HEK293T (cell line): ENCODE measurements at places on chromosomes 2 and 18.

DNA sequence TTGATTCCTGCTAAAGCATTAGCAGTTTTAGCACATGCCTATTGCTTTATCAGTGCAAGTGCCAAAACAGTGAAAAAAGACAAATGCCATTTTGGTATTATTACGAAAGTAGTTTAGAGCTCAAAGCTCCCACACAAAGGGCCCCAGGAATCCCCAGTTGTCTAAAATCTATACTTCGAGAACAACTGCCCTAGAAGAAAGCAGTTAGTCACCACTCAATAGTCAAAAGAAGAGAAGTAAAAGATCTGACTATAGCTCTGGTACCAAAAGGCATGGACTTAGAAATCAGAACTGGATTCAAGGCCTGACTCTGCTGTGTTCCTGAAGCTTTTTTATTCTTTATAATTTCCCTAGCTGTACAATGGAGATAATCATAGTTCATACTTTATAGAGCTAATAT, 21.8 kb downstream of the SCN3A start:
- no peak for DNase-seq

DNA sequence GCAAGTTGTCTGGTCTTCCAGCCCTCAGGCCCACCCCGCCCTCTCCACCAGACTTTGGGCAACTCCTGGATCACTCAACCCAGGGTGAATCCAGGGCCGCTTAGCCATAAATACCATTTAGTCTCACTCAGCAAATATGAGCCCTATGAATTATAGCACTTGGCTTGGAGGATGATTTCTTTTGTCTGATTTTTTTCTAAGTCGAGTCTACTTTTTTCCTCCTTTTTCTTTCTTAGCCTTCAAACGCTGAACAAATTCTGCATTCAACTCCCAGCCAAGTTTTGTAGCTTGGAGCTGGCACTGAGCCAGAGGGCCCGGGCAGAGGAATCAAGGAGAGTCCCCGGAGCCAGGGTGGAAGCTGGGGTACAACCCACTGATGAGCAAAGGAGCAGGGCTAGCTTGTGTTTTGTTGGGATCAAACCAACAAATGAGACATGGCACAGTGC, 48.7 kb downstream of the SERTAD2 start:
- no peak for DNase-seq

- no peak for DNase-seq
These were observed 85.3 kb downstream of the NRP2 start for GRCh38 chr2:205767617-205768016.

GRCh38 chr2:41647468-41648050, 400.3 kb upstream of the PKDCC start:
- DNase-seq = no peak

DNA sequence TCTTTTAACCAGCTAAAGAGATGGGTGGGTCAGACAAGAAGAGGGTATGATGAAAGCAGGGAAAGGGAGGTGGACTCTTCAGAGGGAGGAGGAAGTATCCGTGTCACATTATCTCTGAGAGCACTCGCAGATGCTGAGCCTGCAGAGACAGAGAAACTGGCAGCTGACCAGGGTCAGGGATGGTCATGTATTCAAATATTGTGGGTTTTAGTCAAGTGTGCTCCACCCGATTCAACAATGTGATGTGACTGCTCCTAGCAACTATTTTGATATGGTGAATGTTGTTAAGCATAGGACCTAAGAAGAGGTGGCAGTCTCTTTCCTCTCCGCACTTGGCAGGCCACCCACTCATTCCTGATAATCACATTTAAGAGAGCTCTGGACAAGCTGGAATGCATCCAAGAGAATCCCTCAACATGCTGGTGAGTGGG, 1.3 kb upstream of the CLIP4 start:
- DNase-seq = no peak

GRCh38 chr2:239962890-239963591, 62.1 kb downstream of the NDUFA10 start:
- DNase-seq = no peak

DNA sequence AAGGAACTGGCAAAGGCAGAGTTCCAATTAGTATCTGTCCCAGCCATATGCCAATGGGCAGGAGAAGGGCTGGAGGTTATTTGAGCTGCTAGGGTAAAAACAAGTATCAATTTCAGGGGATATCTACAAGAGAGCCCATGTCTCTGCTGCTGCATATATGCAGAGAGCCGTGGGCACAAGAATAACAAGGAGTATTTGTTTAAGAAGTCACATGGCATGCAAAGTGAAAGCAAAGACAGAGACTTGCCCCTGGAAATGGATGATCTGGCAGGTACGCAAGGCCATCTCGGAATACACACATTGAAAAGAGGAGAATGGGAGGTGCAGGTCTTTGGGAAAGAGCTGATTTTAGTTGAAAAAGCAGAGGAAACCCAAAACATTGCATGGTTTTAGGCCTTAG, 170.6 kb downstream of the EVA1A start:
- no peak for DNase-seq

GRCh38 chr2:82650038-82650437, 1809.0 kb downstream of the SUCLG1 start:
- DNase-seq = no peak

GRCh38 chr18:2009942-2010697, 561.2 kb downstream of the METTL4 start:
- DNase-seq = no peak

DNA sequence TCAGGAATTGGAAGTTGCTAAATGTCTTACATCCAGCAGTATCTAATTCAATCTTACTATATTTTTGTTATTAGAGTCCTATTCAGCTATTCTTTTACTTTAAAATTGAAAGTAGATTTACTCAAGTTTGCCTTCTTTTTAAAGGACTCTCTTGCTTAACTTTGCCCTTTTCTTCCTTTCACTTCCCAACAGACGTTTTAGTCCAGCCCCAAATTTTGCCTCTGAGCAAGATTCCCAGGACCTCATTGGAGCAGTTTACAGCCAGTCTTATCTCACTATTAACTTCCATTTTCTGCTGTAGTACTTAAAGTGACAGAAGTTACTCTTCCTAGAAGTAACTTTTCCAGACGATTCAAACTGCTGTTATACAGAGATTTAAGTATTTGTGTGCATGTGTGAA, 1.7 kb upstream of the PRKD3 start:
- peak; percentile 56 for DNase-seq

GRCh38 chr2:57981083-57981768, 65.4 kb upstream of the VRK2 start:
- DNase-seq = no peak

DNA sequence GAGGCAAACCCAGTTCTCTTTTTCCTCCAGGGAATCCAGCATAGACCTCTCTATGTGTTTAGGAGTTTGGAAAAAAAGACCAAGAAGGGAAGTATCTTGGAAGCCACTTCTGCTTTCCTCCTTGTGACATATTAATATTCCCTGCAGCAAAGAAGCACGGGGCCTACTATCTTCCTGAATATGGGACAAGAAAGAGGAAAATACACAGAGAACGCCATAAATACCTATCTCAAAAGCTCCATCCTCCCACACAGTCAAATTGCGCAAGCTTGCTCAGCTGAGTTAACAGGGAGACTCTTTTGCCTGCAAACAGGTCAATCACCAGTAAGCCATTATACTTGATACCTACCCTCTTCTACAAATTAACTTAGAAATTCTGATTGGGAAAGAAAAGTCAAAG, 16.7 kb upstream of the RAPH1 start:
- no peak for DNase-seq

DNA sequence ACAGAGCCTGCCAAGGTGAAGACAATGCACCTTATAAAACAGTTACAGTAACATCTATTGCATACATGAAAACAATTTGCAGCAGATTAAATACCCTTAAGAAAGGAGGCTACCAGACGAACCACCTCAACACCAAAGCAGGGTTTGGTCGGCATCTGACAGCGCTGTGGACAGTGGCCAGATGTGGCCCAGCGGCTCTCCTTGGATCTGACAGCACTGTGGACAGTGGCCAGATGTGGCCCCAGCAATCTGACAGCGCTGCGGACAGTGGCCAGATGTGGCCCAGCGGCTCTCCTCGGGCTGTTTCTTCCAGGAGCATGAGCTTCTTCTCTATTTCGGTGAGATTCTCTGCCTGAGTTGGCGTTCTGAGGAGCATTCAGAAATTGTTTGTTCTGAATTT, 211.6 kb downstream of the ANKRD30B start:
- DNase-seq = no peak

- DNase-seq = no peak
These were observed 33.9 kb downstream of the CFAP53 start for GRCh38 chr18:50232419-50232818.

- no peak for DNase-seq
These were observed 926 bp downstream of the SERPINB8 start for GRCh38 chr18:63970809-63971205.

DNA sequence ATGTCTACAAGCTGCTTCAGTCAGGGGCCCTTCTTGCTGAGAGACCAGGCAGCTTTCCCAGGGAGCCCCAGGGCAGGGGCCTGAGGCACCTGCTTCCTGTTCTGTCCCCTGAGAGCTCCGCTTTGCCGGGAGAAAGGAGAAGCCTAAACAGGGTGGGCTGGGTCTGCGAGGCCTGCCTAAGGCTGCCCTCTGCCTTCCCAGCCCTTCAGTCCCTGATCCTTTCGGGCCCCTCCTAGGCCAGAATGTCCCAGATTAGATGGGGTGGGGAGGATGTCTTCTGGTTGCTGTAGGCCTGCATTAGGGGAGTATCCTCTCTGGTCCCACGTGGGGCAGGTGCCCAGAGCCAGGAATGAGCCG, 72.4 kb downstream of the TGOLN2 start:
- DNase-seq = no peak

DNA sequence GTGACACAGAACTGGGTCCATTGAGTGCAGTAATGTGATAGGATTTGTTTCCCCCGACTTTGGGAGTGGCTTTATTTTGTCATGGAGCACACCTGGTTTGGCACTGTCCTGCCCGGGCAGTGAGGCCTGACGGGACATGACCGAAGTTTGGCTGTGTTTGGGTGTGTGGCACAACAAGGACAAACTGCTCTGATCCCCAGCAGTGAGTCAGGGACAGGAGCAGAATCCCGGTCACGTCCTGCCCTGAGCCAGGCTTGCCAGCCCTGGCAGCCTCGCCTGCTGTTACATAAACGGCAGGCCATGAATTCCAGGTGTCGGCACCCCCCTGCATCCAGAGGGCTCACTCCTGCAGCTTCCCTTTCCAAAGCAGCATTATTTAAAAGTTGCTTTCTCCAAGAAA, 45.7 kb downstream of the IMPA2 start:
- DNase-seq = no peak

DNA sequence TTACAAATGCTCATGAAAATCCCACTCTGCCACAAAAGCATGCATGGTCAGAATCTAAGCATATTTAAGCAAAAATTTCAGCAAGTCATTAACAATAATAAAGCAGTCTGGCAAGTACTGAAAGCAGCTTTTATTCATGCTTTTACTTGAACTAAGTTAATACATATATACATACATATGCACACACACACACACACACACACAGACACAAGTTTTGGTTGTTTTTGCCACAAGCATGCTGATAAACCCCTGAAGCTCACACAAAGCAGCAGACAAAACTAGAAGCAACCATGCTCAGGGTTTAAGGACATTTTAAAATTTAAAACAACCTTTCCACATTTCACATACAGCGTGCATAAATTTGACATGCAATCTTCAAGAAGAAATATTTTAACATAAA, 819.1 kb upstream of the FSHR start:
- DNase-seq = no peak

GRCh38 chr2:54614819-54615218, 108.6 kb upstream of the EML6 start:
- no peak for DNase-seq

- no peak for DNase-seq
These were observed 56.8 kb downstream of the SOX11 start for GRCh38 chr2:5748946-5749345.

DNA sequence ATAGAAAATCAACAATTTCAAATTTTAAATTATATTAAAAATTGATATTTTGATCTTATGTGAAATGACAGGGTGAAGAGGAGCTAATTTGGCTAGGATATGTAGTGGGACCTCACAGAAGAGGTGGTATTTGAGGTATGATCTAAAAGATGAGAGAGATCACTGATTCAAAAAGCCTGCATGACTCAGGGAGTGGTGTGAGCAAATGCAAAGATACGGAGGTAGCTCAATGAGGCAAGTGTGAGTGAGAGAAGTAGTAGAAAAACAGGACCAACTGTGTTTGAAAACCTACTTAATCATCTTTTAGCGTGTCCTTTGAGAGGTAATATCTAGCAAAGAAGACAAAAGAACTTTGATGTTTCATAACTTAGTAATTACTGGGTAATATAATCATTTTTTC, 557.5 kb downstream of the DSC3 start:
- DNase-seq = no peak

DNA sequence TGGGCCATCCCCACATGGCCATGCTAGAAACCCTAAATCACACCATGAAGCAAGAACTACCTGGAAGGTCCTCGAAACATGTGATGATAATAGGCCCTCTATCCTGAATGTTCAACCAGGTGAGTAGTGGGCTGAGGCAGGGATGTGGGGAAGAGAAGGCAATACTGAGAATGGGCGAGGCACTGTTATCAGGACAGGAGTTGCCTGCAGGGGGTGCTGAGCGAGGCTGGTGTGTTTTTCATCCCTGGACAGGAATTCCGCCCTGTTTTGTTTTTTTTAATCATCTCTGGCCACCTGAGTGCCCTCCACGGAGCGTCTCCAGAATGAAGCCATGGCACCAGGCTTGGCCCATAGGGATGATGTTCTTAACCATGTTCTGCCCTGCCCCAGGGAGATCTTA, 103.0 kb upstream of the SOX11 start:
- DNase-seq = no peak

DNA sequence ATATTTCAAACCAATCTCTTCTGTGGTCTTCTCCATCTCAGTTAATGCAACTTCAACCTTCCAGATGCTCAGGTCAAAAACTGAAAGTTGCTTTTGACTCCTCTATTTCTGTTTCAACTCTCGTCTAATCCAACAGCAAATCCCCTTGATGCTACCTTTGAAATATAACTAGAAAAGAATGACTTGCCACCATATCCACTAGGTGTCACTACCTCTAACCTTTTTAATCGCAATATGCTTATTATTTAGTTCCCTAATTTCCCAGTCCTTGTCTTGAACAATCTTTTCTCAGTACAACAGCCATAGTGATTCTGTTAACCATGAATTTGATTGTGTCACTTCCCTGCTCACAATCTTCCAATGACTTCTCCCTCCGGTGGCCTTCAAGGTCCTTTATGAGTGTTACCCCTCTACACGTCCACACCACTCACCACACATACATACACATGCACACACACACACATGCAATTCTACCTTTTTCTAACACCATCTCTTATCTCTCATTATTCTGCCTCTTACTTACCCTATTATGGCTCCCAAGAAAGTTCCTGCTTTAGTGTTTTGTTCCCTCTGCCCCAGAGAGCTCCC, 245.5 kb upstream of the KCNJ3 start:
- peak; percentile 8 for DNase-seq
